NCI-H2081 treated with DMSO at 0.1 percent for 48 hours (cell line): ENCODE measurements at places on chromosomes 1 and 21.
A peak's percentile ranks its signal among the peaks of the same experiment; 100 is the strongest.

- no peak for DNase-seq
Measured at GRCh38 chr1:1080122-1080757, 6.1 kb upstream of the RNF223 start.

GRCh38 chr1:119600561-119600960, 47.5 kb downstream of the ZNF697 start:
- DNase-seq: no peak

- DNase-seq: no peak
Measured at GRCh38 chr1:163069655-163070277, 605 bp downstream of the RGS4 start.

DNA sequence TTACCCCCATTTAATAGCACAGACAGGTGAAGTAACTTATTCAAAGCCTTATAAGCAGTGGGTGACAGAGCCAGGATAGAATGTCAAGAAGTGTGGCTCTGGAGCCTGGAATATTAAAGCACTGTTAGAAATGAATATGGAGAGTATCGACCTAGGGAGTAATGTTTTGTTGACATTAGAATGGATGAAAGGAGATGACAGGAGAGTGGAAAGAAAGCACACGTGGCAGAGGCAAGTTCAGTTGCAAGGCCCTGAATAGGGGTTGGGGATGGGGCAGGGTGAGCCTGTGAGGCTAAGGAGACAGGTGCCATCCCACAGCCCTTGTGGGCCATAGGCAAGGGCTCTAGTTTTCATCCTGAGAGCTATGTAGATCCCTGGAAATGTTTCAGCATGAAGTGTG, 125.5 kb upstream of the PLXNA2 start:
- DNase-seq: no peak

DNA sequence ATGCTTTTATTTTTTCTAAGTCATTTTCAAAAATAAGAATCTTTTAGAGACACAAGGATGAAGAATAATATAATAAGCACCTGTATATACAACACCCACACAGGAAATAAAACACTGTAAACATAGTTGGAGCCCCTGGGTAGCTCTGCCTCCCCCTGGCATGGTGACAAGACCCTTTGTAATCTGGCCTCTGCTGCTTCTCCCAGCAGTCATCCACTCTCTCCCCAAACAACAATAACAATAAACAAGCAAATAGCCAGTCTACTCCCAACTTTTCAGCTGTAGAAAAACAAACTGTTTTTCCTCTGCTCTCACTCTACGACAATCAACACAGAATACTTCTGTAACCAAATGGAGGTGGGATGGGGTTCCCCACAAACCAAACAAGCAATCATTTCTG, 110.1 kb downstream of the CSMD2 start:
- DNase-seq: no peak

DNA sequence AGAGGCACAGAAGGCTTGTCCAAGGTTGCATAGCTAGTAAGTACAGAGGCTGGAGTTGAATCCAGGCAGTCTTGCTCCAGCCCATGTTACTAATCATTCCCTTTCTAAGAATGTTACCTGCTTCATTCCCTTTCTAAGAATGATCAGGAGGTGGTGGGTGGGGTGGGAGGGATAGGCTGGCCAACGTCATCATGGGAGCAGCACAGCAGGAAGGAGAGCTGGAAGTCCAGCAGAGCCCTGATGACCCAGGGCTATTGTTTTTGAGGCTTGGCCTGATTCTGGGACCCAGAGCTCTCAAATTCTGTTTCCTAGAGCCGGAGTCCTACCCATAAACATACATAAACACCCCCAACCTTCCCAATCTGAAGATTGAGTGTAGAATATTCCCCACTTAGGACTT, 11.8 kb upstream of the CSF1 start:
- no peak for DNase-seq

DNA sequence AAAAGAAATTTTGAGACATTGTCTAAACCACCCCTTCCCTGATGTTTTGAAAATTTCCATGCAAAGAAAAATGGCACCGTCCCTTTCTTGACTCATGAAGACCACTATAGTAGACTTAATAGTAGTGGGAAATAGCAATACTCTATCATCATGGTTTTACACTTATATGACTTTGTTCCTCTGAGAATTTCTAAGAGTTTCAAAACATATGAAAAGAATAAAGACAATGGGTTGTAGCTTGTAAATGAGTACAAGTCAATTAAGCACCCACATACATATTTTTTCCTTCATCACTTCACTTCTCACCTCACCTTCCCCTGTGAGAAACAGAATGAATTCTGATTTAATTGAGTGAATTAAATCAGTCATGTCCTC, 151.7 kb downstream of the LYPLAL1 start:
- DNase-seq: no peak

DNA sequence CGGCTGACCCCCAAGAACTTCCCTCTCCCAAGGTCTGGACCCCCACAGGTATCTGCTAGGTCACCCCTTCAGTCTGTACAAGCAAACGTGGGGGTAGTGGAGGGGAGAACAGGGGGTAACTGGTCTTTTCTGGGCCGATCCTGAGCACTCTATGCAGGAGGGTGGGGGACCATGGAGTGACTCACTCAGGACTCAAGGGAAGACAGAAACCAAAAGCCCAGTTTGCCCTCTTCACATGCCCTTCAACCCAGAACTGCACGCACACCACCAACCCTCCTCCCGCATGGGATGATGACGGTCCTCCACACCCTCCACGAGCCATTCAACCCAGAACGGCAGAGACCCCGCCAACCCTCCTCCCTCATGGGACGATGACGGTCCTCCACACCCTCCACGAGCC, 53.6 kb upstream of the GPR153 start:
- DNase-seq: no peak

DNA sequence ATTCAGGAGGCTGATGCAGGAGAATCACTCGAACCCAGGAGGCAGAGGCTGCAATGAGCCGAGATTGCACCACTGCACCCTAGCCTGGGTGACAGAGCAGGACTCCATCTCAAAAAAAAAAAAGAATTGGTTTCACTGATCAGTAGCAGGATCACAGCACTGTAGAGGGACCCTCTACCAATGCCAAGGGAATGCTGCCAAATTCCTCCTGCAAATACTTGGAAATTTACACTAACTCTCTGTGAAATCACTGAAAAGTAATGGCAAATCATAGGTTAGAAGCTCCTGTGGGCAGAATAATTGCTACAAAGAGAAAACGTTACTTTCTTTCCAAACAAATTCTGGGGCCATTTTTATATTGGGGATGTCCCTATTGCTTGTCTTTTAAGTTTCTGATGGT, 6.7 kb upstream of the GPR25 start:
- DNase-seq: no peak

- DNase-seq: no peak
Measured at GRCh38 chr1:206429421-206429820, 40.9 kb upstream of the IKBKE start.

- no peak for DNase-seq
Measured at GRCh38 chr1:40363721-40364120, 9.8 kb upstream of the SMAP2 start.

DNA sequence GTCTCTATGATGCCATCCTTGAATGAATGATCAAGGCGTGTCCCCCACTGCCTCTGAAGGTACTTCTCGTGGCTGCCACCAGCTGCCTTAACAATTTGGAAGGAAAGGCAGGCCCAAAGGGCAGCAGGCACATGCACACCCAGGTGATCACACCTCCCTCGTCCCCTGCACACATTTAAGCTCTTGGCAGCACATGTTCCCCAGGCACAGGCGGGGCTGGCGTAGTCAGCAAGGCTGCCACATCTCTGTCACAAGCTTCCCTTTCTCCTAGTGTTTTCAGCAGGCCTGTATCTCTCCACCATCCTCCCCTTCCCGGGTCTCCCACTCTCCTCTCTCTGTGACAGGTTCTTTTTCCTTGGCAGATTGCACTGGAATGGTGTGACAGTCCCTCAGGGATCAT, 111.9 kb downstream of the CACNA1E start:
- DNase-seq: no peak

GRCh38 chr1:155507945-155508344, 54.7 kb downstream of the ASH1L start:
- no peak for DNase-seq

- peak; percentile 92 for DNase-seq
Measured at GRCh38 chr1:204506969-204507316, 9.3 kb upstream of the MDM4 start.

- no peak for DNase-seq
Measured at GRCh38 chr1:45960930-45961715, 157.7 kb downstream of the MAST2 start.

- DNase-seq: no peak
Measured at GRCh38 chr1:42679364-42679983, 2.7 kb upstream of the YBX1 start.

DNA sequence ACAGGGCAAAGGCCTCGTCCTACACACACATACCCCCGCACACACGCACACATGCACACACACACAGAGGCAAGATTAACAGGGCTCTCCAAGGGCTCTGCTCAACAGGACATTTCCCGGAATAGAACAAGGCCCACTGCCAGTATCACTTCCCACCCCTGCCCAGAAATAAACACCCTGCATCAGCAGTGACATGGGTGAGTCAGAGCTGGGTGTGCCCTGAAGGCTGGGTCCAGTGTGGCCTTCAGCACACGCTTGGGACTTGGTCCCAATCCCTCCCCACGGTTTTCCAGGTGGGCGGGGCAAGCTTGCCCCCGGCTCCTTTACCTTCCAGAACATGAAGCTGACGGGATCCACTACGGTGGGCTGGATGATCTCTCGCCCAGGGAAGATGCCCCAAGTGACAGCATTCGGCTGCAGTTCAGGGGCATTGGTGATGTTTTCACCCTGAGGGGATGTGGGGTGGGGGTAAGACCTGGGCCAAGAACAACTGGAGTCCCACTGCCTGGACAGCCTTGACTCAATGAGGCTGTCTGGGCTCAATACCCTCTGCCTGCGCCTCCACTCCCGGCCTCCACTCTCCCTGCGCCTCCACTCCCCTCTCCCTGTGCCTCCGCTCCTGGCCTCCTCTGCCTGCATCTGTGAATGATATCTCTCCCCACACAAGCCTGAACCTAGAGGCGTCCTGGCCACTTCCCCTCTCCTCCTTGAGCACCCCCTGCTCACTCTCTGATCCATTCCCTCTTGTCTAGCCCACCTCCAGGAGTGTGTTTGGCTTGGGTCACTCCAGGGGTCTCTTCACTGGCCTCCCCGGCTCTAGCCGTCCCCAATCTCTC, 14.7 kb downstream of the MTHFR start:
- DNase-seq: no peak

DNA sequence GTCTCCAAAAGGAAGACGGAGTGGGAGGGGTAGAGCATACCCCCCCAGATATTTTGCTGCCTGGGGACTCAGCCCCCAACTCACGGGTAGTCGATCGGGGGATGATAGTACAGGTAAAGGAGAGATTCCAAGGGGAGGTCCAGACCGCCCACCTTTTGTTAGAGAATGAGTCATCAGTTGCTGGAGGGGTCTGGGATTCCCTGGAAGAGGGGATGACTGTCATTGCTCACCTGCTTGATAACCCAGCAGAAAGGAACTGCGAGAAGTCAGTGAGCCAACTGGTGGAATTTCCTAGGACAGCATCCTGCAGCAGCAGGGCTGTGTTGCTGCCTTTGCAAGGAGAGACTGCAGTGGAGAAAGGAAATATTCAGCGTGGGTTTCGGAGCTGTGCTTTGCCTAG, 64.4 kb downstream of the MACF1 start:
- DNase-seq: no peak

GRCh38 chr1:63403386-63403785, 36.0 kb downstream of the ALG6 start:
- no peak for DNase-seq

DNA sequence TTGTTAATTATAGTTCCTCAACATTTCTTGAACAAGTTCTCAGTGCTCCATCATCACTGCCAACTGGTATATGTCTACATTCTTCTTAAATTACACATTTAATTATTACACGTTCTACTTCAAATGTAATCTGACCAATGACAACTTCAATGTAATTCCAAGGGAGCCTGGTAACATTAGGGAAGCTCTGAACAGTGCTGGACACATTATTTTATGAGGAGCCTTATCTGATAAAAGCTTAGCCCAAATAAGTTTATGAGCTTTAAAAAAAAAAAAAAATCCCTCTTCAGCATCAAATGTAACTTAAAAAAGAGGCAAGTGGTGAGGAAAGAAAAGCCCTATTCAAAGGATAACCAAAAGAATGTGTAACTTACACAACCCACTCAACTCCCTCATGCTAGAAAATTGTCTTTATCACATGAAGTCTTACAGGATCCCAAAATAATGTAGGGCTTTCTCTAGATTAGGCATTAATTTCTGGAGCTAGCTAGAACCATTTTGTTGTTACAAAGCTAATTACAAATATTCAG, 35.2 kb upstream of the ABCA4 start:
- DNase-seq: no peak

DNA sequence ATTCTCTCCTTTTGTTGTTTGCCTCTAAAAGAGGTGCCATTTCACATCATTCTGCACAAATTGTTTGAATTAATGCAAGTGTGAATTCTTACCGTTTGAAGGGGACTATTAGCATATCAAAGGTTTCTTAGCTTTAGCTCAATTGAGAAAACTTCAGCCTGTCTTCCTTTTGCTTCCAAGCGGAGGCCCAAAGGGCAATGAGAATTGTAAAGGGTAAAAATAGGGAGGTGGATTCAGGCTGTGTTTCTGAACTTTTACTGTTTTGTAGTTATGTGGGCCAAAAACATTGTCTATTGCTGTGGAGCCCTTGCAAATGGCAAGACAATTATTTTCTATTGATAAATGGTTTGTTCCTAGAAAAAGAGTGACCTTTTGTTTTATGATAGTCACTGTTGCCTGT, 3.6 kb downstream of the ADGRL2 start:
- DNase-seq: no peak

DNA sequence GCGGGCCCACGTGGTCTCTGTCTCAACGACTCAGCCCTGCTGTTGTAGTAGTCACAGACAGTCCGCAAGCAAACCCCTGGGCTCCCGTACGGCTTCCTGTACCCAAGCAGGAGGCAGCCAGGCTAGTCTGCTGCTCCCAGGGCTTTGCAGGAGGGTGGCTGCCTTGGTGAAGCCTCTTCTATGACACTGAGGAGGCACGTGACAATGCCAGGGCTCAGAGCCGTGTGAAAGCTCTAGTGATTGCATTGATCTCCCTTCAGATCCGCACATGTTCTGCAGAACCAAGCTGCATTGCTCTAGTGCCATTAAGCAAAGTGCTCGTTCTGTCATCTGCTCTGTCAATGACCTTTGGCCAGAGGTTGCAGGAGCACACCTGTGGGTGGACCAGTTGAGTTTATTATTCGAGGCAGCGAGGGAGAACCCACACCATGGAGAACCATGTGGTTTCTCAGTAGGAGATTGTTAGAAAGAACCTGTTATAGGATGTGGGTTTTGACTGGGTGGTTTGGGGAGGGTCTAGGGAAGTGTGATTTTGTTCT, 18.0 kb downstream of the UMODL1 start:
- DNase-seq: no peak

- DNase-seq: no peak
Measured at GRCh38 chr21:46095814-46096595, 1.9 kb upstream of the COL6A2 start.

GRCh38 chr1:99784809-99785255, 18.4 kb upstream of the FRRS1 start:
- no peak for DNase-seq
